Neural progenitor cell (in vitro differentiated cells): ENCODE measurements at places on chromosomes 6 and 20. TPM values are rescaled to one million over a fixed set of nuclear protein-coding genes. Genes with fewer than 3 reads are reported as not detected.
A peak's percentile ranks its signal among the peaks of the same experiment; 100 is the strongest.

Gene MEP1A
- total RNA-seq, result not detected in 2 replicates

GRCh38 chr6:78910591-78911171 lies 43.3 kb downstream of the IRAK1BP1 start:
- peak overlapping the region; percentile 60 for H3K4me3 ChIP-seq
- DNase-seq, result peak; percentile 78
- no peak overlapping the region for H3K27ac ChIP-seq
- peaks cover 3% of the 10 kb centered on the region for H3K4me1 ChIP-seq
- peaks cover 30% of the 10 kb centered on the region for H3K27me3 ChIP-seq
- H3K36me3 ChIP-seq, result no peaks in the 10 kb centered on the region

DNA sequence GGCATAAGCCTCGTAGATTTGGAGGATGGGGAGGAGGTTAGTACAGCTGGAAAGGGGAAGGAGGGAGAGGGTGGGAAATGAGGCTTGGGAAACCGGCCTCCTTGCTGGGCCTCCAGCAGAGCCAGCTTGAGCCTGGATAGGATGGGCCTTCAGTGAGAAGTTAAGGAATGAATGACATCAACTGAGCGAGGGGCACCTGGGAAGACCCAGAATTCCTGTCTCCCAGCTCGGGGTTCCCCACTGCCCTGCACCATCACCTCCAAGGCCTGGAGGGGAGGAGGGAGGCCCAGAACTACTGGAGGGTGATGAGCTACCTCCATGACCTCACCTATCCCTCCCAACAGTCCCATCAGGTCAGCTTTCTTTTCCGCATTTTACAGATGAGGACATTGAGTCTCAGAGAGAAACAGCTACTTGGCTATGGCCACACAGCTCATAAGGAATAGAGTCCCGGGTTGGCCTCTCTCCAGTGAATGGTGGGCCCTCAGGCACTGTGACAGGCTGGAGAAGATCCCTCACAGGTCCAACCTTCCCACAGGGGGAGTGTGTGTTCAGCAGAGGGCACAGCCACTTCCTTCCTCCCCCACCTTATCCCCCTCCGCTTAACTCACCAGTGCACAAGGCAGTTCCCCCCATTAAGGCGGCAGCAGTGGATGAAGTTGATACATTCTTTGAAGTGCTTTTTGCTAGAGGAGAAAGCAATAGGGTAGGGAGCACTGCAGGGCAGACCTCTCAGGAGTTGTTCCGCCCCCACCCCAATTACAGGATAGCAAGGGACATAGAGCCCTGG lies 6.8 kb downstream of the DUSP15 start:
- no peak for DNase-seq
- H3K27me3 ChIP-seq, result peaks cover 9% of the 10 kb centered on the region
- no peaks in the 10 kb centered on the region for H3K36me3 ChIP-seq
- no peak overlapping the region for H3K4me3 ChIP-seq
- H3K27ac ChIP-seq, result no peak overlapping the region

DNA sequence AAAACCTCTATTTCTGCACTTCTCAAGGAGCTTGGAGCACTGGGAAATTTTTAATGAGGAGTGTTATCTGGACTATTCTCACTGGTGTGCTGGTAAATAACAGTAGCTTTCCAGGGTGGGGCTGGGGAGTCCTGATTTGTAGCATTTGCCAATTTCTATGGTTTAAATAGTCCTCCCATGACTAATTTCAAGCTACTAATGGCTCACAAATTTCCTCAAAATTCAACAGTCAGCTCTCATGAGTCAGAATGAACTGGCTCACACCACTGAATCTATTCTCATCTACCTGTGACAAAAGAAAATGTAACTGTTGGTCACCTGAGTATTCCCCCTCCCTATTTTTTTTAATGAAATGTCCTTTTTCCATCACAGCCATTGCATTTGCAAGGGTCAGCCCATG lies 449.6 kb downstream of the KIF16B start:
- no peak overlapping the region for H3K27ac ChIP-seq
- DNase-seq, result no peak
- H3K4me1 ChIP-seq, result no peaks in the 10 kb centered on the region
- H3K4me3 ChIP-seq, result no peak overlapping the region

Gene SLC22A2
- total RNA-seq, result not detected in 2 replicates

DNA sequence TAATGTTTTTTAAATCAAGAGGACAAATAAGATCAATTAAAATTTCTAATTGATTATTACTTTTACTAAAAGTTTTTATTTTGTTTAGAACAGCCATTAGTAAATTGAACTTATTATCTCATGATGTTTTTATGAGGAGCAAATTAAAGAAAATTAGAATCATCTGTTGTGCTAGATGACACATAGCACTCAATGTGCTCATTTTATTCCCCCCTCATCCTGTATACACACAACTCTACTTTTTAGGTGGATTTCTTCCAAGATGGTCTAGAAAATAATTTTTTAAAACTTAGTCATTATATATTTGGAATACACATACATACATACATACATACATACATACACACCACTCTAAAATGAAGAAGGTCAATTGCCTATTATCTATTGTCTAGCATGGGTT lies 29.3 kb upstream of the TSPYL1 start:
- no peaks in the 10 kb centered on the region for H3K27me3 ChIP-seq
- H3K36me3 ChIP-seq, result no peaks in the 10 kb centered on the region
- no peak overlapping the region for H3K4me3 ChIP-seq

Gene WFDC12
- total RNA-seq, result not detected in 2 replicates

DNA sequence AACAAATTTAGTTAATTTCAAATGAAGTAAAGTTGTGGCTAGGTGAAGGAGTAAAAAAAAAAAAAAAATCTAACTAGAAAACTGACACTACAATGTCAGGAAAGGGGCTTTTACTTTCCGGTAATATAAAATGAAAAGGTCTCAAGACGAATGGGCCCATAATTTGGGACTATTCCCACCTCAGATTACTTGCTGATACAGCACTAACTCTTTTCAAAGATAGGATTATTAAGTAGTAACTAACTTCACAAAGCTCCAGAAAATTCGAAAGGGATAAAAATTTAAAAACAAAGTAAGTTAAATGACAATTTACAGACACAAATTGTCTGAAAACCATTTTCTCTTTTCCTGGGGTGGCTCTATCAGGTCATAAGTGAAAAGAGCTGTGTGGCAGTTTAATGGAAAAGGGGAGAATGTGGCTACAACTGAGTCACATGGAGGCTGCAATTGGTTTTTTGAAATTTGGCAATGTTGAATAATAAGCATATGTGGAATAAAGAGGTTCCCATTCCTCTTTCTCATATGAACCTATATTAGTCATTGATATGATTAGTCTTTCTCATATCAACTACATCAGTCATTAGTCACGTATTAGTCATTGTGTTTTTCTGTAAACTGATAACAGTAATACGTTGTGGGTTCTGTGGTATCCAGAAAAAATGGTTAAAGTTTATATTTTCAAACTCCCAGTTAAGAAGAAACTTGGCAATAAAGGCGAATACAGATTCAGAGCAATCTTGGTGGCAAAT lies 78.0 kb downstream of the RWDD2A start:
- no peak overlapping the region for H3K27ac ChIP-seq
- H3K4me1 ChIP-seq, result no peaks in the 10 kb centered on the region
- no peaks in the 10 kb centered on the region for H3K27me3 ChIP-seq
- no peak for DNase-seq
- H3K36me3 ChIP-seq, result no peaks in the 10 kb centered on the region
